ENCODE measurements at places on chromosomes 2 and 18.

- peaks cover 41% of the 10 kb centered on the region for H3K4me1 ChIP-seq
- H3K27me3 ChIP-seq = no peaks in the 10 kb centered on the region
- peaks cover 69% of the 10 kb centered on the region for H3K36me3 ChIP-seq
- no peak overlapping the region for H3K4me3 ChIP-seq
- H3K27ac ChIP-seq = peak overlapping the region; percentile 22
Measured at GRCh38 chr2:177254433-177255226, 9.9 kb downstream of the NFE2L2 start.

GRCh38 chr2:824954-825353, 125.7 kb upstream of the SNTG2 start:
- peaks cover 5% of the 10 kb centered on the region for H3K36me3 ChIP-seq
- no peak overlapping the region for H3K4me3 ChIP-seq
- no peak for DNase-seq
- no peak overlapping the region for H3K27ac ChIP-seq
- peaks cover 10% of the 10 kb centered on the region for H3K27me3 ChIP-seq

DNA sequence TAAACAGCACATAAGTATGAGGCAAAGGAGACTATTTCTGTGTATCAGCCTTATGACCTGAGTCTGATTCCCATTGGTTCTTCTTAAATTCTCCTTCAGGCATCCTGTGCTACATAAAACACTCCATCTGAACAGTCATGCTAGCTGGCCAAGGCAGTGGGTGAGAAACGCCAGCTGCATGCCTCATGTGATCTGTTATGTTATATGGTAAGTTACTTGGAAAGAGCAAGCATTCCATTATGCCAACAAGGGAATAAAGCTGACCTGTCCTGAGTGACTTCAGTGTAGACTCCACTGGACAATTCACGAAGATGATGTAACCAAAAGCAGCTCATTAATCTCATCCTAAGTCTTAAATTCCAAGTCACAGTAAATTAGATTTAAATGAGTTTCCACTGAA, 216.5 kb upstream of the FN1 start:
- DNase-seq = no peak
- H3K27me3 ChIP-seq = no peaks in the 10 kb centered on the region
- peaks cover under 1% of the 10 kb centered on the region for H3K4me1 ChIP-seq
- no peak overlapping the region for H3K27ac ChIP-seq
- no peak overlapping the region for H3K4me3 ChIP-seq

DNA sequence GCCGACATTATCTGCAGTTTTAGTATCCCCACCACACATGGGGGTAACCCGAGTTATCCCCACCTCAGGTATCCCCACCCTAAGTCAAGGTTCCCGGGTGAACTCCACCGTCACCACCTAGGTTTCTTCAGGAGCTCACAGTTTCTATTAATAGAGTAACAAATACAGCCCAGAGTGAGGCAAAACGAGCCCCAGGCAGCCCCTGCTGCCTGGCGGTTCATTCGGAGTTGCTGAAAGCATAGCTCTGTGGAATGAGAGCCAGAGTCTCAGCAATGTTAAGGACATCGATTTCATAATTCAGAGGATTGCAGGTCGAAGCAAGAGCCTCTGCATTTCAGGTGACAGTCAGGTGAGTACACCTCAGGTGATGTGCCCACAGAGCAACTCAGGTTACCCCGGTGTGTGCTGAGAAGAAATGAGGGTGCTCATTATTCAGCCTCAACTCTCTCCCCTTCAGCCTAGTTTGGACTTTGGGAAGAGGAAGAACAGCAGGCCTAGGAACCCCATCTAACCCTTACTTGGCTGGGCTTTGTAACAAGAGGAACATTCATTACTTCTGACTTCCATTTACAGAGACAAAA, 10.7 kb downstream of the SATB2 start:
- H3K4me3 ChIP-seq = no peak overlapping the region
- H3K36me3 ChIP-seq = peaks cover 10% of the 10 kb centered on the region
- H3K4me1 ChIP-seq = peaks cover 6% of the 10 kb centered on the region
- H3K27ac ChIP-seq = no peak overlapping the region

DNA sequence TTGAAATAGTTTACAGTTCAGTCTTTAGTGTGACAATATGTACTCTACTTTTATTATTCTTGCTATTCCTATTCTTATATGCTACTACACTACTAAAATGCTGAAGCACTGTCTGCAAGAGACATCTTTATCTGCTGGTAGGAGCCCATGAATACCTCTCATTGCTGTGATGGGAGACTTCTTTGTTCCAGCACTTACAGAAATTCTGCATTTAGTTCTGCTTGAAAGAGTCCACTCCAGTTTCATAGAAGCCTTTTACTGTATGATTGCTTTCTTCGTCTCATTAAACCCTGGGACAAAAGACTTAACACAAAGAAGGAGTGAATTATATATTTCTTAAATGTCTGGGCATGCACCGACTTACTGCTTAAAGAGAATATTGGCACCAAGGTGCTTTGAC, 272.7 kb downstream of the CD226 start:
- no peaks in the 10 kb centered on the region for H3K4me1 ChIP-seq
- peaks cover 21% of the 10 kb centered on the region for H3K27me3 ChIP-seq
- no peaks in the 10 kb centered on the region for H3K36me3 ChIP-seq
- H3K27ac ChIP-seq = no peak overlapping the region

Data from MCF 10A (cell line).